Endodermal cell (in vitro differentiated cells): ENCODE measurements at places on chromosomes 13 and 19.

DNA sequence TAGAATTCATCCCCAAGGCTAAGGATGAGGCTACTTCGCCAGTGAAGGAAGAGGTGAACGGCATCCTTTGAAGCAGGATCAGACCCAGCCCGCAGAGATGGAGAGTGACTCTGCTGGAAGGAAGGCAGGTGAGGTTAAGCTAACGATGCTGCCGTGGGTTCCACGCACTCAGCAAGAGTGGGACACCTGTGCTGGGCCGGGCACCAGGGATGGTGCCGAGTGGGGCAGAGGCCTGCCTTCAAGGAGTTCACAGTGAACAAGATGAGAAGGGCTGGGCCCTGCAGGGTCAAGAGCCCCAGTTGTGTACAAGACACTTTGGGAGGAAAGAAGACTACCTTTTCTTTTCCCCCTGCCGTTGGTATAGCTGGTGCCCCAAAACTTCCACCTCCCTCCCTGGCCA is 606.6 kb downstream of the LIG4 start:
- DNase-seq: no peak

DNA sequence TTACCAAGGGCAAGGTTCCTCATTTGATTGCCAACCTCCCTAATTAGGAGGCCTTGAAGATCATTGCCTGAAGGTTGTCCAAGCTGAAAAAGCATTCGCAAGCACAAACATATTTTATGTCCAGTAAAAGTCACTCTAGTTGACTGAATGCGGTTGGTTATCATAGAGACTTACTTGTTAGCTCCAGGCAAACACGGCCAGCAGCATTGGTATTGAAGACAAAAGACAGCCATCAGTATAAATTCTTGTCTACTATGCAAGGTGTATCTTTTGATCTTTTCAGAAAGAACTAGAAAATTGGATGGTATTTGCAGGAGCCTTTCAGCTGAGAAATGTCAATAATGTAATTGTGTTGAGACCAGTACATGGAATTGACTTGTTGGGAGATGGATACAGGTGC is 129.9 kb downstream of the GPC6 start:
- no peak for DNase-seq

DNA sequence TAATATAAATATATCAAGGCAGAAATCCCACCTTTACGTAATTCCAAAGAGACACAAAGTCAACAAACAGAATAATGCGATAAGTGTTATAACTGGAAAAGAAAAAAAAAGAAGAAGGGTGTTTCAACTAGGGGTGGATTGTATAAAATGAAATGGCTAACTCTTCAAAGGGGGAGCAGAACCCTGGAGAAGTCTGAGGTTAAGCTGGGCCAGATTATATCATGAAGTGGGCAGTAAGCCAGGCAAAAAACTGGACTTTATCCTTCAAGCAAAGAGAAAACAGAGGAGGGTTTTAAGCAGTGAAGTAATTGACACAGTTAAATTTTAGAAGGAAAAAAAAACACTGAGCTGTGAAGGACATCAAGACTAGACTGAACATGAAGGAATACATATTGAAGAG is 41.9 kb downstream of the TBC1D4 start:
- no peak for DNase-seq

GRCh38 chr19:19352823-19353222 is 32.2 kb downstream of the MAU2 start:
- no peak for DNase-seq

DNA sequence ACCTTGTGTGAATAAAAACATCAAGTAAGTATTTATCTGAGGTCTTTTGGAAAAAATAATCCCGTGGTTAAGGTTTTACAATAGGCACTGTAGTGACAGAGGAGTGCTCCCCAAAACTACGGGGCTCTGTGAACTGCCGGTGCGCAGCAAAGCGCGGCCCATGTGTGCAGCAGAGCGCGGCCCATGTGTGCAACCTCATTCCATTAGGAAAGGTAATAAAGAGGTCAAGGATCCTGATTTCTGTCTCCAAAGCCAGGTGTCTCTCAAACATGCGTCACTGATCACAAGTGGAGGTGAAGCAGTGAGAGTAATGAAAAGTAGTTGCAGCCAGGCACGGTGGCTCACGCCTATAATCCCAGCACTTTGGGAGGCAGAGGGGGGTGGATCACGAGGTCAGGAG is 58.7 kb downstream of the MRPL57 start:
- DNase-seq: no peak

GRCh38 chr19:13860679-13861391 is 16.1 kb upstream of the NANOS3 start:
- no peak for DNase-seq

DNA sequence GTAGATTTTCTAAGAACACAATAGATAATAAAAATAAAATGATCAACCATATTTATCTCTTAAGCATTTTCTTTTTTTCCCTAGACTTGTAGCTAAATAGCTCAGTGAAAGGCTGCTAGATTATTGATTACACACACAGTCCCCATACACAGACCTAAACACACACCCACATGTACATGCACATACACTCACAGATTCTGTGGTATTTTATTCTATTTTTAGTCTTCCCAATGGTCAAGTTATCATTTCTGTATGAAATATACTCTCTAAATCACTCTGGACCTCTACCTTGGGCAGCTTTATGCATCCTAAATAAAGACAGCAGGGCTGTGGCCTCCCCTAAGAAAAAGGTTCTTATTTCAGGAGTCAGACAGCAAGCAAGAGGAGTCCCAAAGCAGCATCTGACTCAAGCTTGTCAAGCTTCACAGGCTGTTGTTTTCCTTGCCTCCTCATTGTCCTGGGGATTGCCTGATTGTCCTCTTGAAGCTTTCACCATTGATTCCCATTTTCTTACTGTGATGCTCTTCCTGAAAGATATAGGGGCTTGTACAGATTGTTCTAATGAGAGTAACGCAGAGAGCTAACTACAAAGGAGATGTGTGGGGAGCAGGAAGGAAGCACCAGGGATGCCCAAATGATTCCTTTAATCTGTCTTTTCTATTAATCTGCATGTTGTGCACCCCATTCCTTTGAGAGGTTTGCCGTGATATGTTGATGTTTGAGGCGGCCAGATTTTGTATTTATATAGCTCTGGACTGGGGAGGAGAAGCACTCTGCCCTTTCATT is 986.5 kb downstream of the PCDH17 start:
- no peak for DNase-seq

GRCh38 chr19:18259893-18260292 is 14.4 kb downstream of the IQCN start:
- DNase-seq: no peak

- DNase-seq: peak; percentile 96
These were observed 2.2 kb downstream of the TNNT1 start for GRCh38 chr19:55146705-55147273.
